Kidney glomerular epithelial cell (primary cell): ENCODE measurements at places on chromosomes 13 and 19.

DNA sequence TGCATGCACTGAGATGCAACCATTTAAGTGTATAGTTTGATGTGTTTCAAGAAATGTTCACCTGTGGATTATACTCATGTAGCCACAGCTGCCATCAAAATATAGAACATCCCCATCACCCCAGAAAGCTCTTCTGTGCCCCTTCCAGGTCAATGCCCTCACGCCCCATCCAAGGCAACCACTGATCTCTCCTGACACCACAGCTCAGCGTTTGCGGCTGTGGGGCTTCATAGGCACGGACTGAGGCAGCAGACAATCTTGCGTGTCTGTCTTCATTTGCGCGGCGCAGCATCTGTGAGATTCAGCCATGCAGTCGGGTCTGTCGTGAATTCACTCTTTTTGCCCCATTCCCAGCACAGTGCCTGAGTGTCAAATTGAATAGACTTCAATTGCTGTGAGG, 153.8 kb upstream of the UQCRFS1 start:
- DNase-seq, result no peak

DNA sequence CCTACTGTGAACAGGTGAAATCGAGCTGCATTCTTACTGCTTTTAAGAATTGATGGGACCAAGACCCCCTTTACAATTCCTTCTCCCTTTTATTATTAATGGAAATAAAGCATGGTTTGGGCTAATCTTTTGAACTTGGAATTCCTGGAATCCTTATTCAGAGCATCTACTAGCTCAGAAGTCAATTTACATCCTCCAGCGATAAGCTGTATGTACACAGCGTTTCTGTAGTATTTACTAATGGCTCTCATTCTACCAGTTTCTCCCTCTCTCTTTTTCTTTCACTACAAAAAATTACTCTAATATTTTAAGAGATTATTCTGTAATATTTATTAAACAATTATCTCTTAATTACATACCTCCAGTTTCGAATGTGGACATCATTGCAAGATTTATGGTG, 31.5 kb downstream of the FREM2 start:
- DNase-seq, result no peak

- DNase-seq, result peak; percentile 9
These were observed 77.0 kb downstream of the LRRC63 start for GRCh38 chr13:46288570-46289259.

DNA sequence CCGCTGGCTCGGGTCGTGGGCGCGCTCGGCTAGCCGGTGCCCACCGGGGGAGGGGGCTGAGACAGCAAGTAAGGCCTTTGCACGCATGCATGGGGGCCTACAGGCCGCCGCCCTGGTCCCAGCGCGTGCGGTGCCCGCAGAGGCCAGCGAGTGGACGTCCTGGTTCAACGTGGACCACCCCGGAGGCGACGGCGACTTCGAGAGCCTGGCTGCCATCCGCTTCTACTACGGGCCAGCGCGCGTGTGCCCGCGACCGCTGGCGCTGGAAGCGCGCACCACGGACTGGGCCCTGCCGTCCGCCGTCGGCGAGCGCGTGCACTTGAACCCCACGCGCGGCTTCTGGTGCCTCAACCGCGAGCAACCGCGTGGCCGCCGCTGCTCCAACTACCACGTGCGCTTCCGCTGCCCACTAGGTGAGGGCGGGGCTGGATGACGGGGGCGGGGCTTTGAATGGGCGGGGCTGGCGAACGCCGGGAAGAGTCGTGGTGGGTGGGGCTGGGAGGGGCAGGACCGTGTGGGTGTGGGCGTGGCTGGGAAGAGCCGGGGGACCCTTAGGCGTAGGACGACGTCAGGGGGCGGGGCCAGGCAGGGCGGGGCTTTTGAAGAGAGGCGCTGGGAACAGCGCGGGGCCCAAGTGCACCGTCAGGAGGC, 2.1 kb downstream of the CILP2 start:
- no peak for DNase-seq
